ENCODE measurements at places on chromosomes 4 and X. TPM values are rescaled to one million over a fixed set of nuclear protein-coding genes. Genes with fewer than 3 reads are reported as not detected.

Gene BEX3
- total RNA-seq = 242 TPM

Gene RS1
- not detected for total RNA-seq

Gene CTAG1B
- not detected for total RNA-seq

Gene PRSS12
- total RNA-seq = 113 TPM

- DNase-seq = no peak
- H3K4me3 ChIP-seq = no peak overlapping the region
- H3K27me3 ChIP-seq = no peaks in the 10 kb centered on the region
- no peaks in the 10 kb centered on the region for H3K36me3 ChIP-seq
- no peak overlapping the region for H3K27ac ChIP-seq
These were observed 6.8 kb upstream of the VSIG4 start for GRCh38 chrX:66046612-66047235.

DNA sequence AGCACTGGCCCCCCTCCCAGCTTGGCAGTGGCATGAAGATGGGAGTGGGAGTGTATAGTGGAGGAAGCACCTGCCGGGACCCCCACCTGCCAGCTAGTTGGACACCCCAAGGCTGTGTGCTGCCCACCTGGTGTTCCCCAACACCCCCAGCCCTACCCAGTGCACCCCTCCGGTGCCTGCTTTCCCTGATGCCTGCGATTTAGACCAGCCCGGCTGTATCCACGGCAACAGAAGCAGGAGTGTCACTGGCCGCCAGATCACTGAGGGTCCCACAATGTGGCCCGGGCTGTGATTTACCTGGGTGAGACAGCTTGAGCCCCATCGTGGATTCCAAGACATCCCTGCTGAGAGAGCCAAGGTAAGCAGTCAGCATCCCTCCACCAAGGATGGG lies 533 bp downstream of the GPR173 start:
- DNase-seq = peak; percentile 17
- H3K27ac ChIP-seq = peak overlapping the region; percentile 95
- H3K27me3 ChIP-seq = no peaks in the 10 kb centered on the region
- H3K4me3 ChIP-seq = no peak overlapping the region
- H3K36me3 ChIP-seq = no peaks in the 10 kb centered on the region

GRCh38 chrX:144896323-144896722 lies 351.0 kb upstream of the SPANXN1 start:
- no peaks in the 10 kb centered on the region for H3K36me3 ChIP-seq
- peaks cover 1% of the 10 kb centered on the region for H3K27me3 ChIP-seq
- no peak overlapping the region for H3K4me3 ChIP-seq
- H3K4me1 ChIP-seq = no peaks in the 10 kb centered on the region
- no peak for DNase-seq

GRCh38 chr4:55440786-55441185 lies 45.0 kb downstream of the TMEM165 start:
- H3K4me1 ChIP-seq = no peaks in the 10 kb centered on the region
- H3K27ac ChIP-seq = no peak overlapping the region
- no peak overlapping the region for H3K4me3 ChIP-seq
- H3K36me3 ChIP-seq = no peaks in the 10 kb centered on the region
- no peak for DNase-seq
- H3K27me3 ChIP-seq = no peaks in the 10 kb centered on the region

DNA sequence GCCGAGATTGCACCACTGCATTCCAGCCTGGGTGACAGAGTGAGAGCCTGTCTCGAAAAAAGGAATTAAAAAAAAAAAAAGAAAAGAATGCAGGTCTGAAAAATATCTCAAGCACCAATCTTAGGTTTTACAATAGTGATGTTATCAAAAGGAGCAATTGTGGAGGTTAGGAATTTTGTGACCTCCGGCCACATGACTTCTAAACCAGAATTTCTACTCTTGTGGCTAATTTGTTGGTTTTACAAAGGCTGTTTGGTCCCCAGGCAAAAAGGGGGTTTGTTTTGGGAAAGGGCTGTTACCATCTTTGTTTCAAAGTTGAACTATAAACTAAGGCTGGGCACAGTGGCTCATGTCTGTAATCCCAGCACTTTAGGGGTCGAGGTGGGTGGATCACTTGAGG lies 15.4 kb upstream of the ZNF41 start:
- H3K4me3 ChIP-seq = no peak overlapping the region
- no peak for DNase-seq

DNA sequence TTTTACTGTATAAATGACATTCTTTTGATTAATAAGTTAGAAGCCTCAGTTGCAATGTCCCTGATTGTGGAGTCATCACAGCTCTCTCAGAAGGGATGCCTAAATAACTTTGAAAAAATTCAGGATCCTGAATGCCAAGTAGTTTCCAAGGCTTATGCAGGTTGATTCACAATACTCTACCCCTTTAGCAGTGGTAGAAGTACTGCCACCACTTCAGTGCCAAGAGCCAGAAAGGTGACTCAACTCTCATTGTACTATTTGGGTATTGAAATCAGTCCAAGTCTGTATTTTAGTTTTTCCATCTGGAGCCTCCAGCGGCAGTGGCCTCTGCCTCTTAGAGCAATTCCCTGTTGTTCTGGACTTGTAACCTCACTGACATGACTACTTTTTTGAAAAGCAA lies 320.1 kb upstream of the NDST4 start:
- no peaks in the 10 kb centered on the region for H3K27me3 ChIP-seq
- H3K4me3 ChIP-seq = no peak overlapping the region
- no peaks in the 10 kb centered on the region for H3K36me3 ChIP-seq
- DNase-seq = no peak
- H3K4me1 ChIP-seq = no peaks in the 10 kb centered on the region

- no peak for DNase-seq
- H3K27me3 ChIP-seq = no peaks in the 10 kb centered on the region
- no peaks in the 10 kb centered on the region for H3K36me3 ChIP-seq
- H3K27ac ChIP-seq = no peak overlapping the region
- no peaks in the 10 kb centered on the region for H3K4me1 ChIP-seq
- no peak overlapping the region for H3K4me3 ChIP-seq
These were observed 552.7 kb upstream of the SLIT2 start for GRCh38 chr4:19698961-19699360.

DNA sequence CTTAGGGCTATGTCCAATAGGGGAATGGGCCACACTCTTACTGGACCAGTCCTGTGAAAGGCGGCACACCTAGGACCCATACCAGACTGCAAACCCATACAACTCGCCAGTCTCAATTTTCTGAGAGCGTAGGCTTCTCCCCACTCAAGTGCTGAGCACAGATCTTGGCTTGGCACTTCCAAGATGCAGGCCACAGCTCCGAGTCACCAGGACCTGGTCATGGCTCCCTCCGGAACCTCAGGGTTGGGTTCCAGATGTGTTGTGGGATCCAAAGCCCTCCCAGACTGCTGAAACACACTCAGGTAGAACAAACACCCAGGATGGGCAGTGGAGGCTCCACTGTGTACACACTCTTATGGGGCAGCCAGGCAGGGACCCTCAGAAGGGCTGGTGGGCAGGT lies 103.3 kb downstream of the TMEM144 start:
- H3K27ac ChIP-seq = no peak overlapping the region
- H3K4me3 ChIP-seq = no peak overlapping the region
- H3K27me3 ChIP-seq = no peaks in the 10 kb centered on the region
- H3K36me3 ChIP-seq = no peaks in the 10 kb centered on the region
- DNase-seq = no peak

DNA sequence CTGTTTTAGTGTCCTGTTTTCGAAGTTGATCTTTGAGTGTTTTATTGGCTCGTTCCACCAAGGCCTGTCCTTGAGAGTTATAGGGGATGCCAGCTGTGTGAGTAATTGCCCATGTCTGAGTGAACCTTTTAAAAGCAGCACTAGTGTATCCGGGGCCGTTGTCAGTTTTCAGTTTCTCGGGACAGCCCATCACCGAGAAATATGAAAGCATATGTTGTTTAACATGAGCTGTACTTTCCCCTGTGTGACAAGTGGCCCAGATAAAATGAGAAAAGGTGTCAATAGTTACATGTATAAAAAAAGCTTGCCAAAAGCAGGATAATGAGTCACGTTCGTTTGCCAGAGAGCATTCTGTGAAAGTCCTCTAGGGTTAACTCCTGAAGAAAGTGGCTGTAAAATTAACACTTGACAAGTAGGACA lies 48.6 kb upstream of the RASSF6 start:
- DNase-seq = no peak
- no peak overlapping the region for H3K27ac ChIP-seq
- H3K27me3 ChIP-seq = peaks cover 2% of the 10 kb centered on the region
- H3K4me3 ChIP-seq = no peak overlapping the region
- H3K4me1 ChIP-seq = no peaks in the 10 kb centered on the region
